ENCODE measurements at places on chromosomes 2 and 18.

GRCh38 chr2:150482111-150482510, 5.4 kb downstream of the RND3 start:
- DNase-seq = no peak

DNA sequence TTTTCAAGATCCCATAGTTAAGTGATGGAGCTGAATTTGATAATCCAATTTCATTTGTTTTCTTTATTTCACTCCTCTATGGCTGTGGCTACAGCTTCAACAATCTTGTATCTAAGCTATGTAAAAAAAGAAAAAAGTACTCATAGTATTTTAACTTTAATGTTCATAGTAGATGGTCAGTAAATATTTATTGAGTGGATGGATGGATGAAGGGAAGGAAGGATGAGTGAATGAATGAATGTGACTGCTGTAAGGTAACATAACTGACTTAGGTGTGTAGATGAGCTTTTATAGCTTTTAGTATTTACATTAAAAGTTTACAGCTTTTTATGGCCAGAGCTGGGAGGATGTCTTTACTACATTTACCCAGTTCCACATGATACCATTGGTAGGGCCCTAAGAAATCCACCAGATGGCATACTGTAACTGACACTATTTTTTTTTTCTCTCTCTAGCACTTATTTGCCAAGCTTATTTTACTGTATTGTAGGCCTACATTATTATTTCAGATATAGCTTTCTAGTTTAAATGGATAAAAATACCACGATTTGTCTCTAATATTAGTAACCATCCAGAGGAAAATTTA, 13.4 kb upstream of the HRH4 start:
- DNase-seq = no peak

GRCh38 chr2:12486205-12487118, 230.3 kb upstream of the TRIB2 start:
- no peak for DNase-seq

GRCh38 chr2:83081826-83082690, 1377.0 kb downstream of the SUCLG1 start:
- no peak for DNase-seq

DNA sequence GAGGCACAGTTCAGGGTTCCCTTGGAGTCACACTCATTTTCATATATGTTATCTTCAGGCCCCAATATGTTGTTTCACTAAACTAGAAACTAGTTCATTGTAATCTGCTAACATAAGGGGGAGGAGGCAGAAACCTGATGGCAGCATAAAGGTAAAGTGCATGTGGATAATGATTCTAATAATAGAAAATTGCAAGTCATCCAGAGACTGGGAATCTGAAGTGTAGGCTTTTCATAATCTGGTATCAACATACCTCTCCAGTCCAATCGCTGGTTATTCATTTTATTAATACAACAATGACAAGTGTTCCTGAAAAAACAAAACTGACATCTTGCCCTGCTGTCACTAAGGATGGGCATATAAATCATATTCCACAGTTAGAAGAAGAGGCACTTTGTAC, 326.3 kb upstream of the ZNF804A start:
- no peak for DNase-seq

DNA sequence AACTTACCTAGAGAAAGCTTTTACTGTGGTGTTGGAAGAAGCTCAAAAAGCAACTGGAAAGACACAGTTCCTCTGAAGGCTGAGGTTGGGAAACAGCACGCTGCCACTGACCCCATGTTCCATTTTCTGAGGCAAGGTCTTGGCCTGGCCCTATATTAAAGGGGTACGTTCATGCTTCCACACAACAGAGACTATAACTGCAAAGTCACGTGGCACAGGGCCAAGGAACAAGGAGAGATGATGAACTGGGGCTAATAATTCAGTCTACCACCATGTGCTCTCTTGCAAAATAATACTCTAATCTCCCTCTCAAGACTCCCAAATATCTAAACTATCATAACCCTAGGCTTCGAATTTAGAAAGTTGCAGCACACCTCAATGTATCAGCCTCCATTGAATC, 381.6 kb downstream of the DSEL start:
- no peak for DNase-seq

GRCh38 chr2:240435948-240436682, 652 bp downstream of the GPC1 start:
- no peak for DNase-seq

- DNase-seq = no peak
Observed at GRCh38 chr2:224412141-224413015, 10.5 kb upstream of the FAM124B start.

DNA sequence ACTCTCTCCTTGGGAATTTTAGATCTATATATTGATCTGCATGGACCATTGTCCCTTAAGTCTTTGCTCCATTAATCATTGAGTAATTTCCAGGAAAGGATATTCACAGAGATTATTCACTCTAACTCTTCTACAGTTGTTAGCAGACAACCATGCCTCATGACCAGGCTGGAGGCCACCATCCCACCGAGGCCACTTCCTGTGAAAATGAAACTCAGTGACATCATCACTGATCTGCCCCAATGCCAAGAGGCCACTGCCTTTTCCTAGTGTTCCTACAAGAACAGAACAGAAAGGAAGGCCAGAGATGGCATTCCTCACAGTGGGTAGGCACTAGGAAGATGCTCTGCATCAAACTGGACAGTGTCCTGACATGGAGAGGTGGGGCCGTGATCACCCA, 161.3 kb downstream of the DTNA start:
- no peak for DNase-seq

DNA sequence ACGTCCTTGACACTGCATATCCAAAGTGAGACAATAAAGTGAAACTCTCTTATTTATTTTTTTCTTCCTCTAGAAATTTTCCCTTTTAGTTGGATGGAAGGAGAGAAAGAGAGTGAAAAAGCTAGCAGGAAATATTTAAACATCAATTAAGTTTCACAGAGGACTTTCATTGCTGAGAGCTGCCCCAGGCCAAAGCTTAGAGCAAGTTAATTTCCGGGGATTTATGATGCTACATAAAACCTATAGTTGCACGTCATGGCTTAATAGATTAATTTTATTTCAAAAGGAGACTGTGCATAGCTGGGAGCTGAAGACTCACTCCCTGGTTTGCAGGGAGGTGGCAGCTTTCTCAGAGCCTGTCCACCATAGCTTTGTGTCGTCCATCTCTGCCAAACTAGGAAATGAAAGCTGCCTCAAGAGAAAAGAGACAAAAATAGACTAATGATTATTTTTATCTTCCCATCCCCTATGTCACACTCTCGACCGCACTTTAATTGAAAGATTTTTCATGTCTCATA, 323.3 kb upstream of the RAB6C start:
- no peak for DNase-seq

- DNase-seq = no peak
Observed at GRCh38 chr2:12759248-12759647, 42.5 kb downstream of the TRIB2 start.

DNA sequence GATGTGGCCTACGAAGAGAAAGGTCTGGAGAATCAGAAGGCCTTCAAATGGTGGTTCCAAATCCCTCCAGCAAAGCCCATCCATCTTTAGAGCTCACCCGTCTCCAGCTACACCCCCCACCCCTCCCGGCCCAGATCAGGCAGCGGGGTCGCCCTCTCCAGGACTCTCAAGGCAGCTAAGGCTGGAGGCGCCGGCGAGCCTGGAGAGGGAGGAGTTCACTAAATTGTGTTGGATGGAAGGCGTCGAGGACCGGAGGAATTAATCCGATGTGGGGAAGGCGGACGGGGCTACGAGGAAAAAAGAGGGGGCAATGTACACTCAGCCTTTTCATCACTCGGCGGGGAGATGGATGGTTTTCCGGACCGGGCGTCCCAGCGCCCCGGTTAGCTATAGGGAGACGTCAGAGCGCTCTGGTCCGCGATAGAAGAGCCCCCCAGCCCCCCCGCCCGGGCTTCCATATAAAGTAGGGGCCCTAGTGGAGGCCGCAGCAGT, at the start of gene GRP:
TSS of gene GRP (plus strand) at position 487 of the 492 bp plus-strand sequence. CDS start 108 bp downstream, outside the sequence.
- no peak for DNase-seq

- no peak for DNase-seq
Observed at GRCh38 chr2:197201874-197202273, 108.7 kb downstream of the ANKRD44 start.

- no peak for DNase-seq
Observed at GRCh38 chr2:3625186-3625585, 30.3 kb downstream of the COLEC11 start.

DNA sequence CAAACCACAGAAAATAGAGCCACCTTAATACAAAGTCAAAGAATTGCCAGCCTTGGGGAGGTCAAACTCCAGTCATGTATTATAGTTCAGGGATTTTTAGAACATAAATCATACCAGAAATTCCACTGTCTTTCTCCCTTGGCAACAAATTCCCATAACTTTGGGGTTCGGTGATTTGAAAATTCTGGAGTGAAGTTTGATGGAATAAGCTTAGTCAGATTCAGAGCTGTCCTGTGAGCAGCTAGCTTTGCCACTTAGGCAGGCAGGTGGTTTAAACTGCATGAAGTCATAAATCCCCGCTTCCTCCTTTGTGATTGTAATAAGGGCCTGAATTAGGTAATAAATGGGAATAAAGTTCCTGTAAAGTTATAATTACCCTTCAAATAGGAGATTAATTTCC, 457.0 kb upstream of the HNMT start:
- no peak for DNase-seq

DNA sequence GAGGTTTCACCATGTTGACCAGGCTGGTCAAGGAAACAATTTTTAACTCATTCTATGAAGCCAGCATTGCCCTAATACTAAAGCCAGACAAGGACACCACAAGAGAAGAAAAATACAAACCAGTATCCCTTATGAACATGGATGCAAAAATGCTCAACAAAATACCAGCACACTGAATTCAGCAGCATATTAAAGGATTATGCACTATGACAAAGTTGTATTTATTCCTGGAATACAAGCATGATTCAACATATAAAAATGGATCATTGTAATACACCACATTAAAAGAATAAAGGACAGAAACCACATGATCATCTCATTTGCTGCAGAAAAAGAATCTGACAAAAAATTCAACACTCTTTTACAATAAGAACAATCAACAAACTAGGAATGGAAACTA, 138.7 kb downstream of the RAB3GAP1 start:
- DNase-seq = no peak

DNA sequence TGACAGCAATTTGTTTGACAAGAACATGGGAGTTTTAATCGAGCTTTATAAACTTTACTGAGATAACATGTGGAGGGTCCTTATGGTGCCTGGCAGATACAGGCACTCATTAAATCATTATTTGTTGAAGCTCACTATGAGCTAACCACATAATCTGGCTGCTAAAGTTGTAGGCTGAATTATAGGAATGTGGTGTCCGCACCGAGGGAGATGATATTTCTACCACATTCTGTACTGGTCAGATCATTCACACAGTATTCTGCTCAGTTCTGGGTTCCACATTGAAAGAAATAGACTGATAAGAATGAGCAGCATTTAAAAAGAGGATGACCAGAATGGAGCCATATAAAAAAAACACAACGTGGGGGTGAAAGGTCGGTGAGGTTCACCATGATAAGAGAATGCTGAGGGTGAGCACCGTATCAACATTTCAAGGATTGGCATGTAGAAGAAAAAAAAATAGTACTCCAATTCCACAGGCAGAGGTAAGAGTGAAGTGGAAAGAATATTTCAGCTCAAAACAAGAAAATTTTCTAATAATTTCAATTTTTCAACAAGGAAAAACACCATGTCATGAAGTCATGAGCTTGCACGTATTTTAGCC, 54.4 kb downstream of the TMEFF2 start:
- no peak for DNase-seq

DNA sequence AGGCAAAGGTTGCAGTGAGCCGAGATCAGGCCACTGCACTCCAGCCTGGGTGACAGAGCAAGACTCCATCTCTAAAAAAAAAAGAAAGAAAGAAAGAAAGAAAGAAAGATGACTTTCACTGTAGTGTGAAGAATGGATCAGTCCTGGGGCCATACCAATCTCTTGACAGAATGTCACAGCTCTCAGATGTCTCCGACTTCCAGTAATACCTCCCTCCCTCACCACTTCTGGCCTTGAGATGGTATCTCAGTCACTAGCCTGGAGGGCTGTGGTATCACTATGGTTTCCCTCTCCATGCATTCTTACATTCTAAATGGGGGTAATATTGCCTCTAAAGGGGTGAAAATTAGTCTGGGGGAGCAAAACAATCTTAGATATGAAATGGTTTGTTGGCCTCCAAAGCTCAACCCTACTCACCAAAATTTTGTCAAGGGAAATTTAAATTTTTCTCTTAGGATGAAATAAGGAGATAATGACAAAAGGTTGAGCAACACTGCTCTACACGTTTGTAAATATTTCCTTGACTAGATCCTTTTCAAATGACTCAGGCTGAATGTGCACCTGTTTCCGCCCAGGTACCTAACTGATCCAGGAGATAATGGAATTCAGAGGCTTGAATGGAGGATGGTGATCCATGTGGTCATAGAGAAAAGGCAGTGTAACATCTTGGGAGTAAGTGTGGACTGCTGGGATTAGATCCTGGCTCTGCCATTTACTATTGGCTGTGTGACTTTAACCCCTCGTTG, 19.9 kb upstream of the SPRED2 start:
- no peak for DNase-seq

GRCh38 chr2:190974629-190975361, 39.2 kb downstream of the STAT1 start:
- DNase-seq = no peak

GRCh38 chr2:195820373-195820772, 163.3 kb downstream of the SLC39A10 start:
- DNase-seq = no peak

DNA sequence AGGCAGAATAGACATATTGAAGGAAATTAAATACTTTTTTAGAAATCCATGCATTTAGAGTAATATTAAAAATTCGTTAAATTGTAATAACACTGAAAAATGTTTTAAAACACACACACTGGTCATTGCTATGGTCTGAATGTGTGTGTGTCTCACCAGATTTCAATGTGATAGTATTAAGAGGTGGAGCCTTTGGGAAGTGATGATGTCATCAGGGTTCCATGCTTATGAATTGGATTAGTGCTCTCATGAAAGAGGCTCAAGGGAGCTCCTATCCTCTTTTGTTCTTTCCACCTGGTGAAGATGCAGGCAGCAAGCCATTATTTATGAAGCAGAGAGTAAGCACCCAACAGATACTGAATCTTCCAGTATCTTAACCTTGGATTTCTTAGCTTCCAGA, 441.8 kb downstream of the CDH2 start:
- no peak for DNase-seq

- DNase-seq = no peak
Observed at GRCh38 chr2:109285244-109285651, 156.2 kb downstream of the SH3RF3 start.

DNA sequence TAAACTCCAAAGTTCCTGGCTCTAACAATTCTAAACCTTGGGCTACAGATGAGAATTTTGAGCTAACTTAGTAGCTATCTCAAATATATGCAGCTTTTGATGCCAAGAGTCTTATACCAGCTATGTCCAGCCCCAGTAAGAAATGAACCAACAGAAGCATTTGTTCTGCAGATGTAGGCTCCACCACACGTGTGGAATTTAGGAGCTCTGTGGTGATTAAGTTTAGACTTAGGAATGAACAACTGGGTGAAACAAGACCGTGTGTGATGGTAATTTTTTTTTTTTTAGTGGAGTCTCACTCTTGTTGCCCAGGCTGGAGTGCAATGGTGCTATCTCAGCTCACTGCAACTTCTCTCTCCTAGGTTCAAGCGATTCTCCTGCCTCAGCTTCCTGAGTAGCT, 179.7 kb downstream of the ANKRD30B start:
- no peak for DNase-seq

All from CD4-positive, alpha-beta T cell treated with Interferon alpha-2 for 1 hour (primary cell).